ENCODE measurements at places on chromosomes 16 and 17. TPM values are rescaled to one million over a fixed set of nuclear protein-coding genes. Genes with fewer than 3 reads are reported as not detected.

HSF4 gene
- 3.5 TPM for polyA plus RNA-seq

AOC2 gene
- 1.0 TPM for polyA plus RNA-seq

RAB40C gene
- 12.6 TPM for polyA plus RNA-seq

ABCA10 gene
- 9.5 TPM for polyA plus RNA-seq

UNC45B gene
- 226 TPM for polyA plus RNA-seq
